ENCODE measurements at places on chromosomes 3 and 15. TPM values are rescaled to one million over a fixed set of nuclear protein-coding genes. Genes with fewer than 3 reads are reported as not detected.
A peak's percentile ranks its signal among the peaks of the same experiment; 100 is the strongest.

DNA sequence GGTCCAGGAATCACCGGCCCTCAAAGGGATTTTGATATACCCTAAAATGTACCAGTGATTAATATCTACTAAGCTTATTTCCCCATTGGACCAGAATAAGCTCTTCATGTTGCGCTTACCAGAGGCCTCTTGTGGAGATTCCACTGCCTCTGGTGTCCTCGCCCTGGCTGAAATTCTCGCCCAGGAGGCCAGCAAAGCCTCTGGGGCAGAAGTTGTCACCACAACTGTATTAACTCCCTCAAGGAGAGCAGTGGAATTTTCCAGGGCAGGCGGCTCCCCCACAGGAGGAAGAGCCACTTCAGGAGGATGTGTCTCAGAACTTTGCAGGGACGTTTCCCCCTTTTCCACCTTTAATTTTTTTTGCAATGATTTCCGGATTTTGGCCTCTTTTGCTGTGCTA, 6.9 kb downstream of the DPPA4 start:
- H3K36me3 ChIP-seq: no peaks in the 10 kb centered on the region
- no peaks in the 10 kb centered on the region for H3K27me3 ChIP-seq
- H3K27ac ChIP-seq: no peak overlapping the region

GRCh38 chr3:120143676-120144075, 49.4 kb upstream of the GSK3B start:
- no peaks in the 10 kb centered on the region for H3K36me3 ChIP-seq
- no peak overlapping the region for H3K4me3 ChIP-seq
- no peak for DNase-seq
- H3K27me3 ChIP-seq: no peaks in the 10 kb centered on the region

DNA sequence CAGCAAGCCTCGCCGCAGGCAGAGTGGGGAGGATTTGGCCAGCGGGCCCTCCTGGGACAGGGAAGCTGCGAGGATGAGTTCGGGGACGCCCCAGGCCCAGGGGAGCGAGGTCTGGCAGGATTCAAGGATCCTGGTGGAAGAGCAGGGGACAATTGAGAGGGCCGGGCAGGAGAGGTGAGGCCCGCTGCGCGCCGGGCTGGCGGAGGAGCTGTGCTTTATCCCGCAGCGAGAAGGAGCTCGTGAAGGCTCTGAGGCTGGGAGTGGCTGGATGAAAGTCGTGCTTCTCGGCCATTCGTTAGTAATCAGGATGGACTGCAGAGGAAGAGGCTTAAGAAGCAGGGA, 3.6 kb downstream of the SLC51A start:
- DNase-seq: no peak
- H3K27me3 ChIP-seq: no peaks in the 10 kb centered on the region
- H3K27ac ChIP-seq: peak overlapping the region; percentile 37
- no peaks in the 10 kb centered on the region for H3K36me3 ChIP-seq
- peaks cover 11% of the 10 kb centered on the region for H3K4me1 ChIP-seq

SAMMSON gene
- not detected for total RNA-seq

TCF12 gene
- total RNA-seq: 173 TPM

DNA sequence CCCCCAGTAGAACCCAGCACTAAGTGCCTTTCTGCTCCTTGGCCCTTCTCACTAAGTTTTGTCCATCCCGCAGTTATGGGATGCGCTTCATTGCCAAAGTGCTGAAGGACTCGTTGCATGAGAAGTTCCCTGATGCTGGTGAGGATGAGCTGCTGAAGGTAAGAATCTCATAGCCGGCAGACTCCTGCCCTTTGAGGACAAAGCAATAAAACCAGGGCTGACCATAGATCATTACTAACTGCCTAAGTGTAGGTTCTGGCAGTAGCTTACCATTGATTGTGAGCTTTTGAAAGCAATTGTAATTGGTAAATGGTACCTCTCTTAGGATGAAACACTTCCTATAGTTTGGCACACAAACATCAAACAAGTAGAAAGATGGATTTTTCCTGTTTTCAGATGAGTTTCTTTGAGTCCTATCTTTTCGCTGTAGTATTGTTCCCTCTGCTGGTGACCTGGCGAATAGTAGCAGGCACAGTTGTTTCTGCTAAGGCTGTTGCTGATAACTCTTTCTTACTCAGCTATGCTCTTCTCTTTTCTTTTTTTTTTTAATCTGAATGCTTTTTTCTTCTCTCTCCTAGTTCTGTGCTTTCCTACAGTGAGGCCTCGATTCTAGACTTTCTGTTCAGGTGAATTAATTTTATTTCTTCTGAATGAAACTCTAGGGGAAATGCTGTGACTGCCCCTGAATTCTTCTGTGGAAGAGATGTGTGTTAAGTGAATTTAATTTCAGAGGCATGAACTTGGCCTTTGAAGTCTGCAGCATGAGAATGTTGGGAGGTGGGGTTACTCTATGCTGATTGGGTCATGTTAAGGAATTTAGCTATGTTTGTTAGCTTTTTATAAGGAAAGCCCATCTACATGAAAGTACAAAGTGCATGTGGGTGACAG, 47.4 kb upstream of the CRTC3 start:
- H3K27me3 ChIP-seq: no peaks in the 10 kb centered on the region
- peak; percentile 69 for DNase-seq
- H3K4me3 ChIP-seq: no peak overlapping the region
- H3K27ac ChIP-seq: no peak overlapping the region
- H3K4me1 ChIP-seq: no peaks in the 10 kb centered on the region

ZPLD1 gene
- 0.15 TPM for total RNA-seq

- peak; percentile 86 for DNase-seq
- peaks cover 11% of the 10 kb centered on the region for H3K36me3 ChIP-seq
- no peaks in the 10 kb centered on the region for H3K27me3 ChIP-seq
- H3K4me1 ChIP-seq: peaks cover 29% of the 10 kb centered on the region
- H3K4me3 ChIP-seq: 0 out of 2 replicates have a peak overlapping the region, but pooled peaks have one; percentile 5
- H3K27ac ChIP-seq: peak overlapping the region; percentile 90
Measured at GRCh38 chr3:57007521-57008460, 52.7 kb upstream of the SPATA12 start.

DNA sequence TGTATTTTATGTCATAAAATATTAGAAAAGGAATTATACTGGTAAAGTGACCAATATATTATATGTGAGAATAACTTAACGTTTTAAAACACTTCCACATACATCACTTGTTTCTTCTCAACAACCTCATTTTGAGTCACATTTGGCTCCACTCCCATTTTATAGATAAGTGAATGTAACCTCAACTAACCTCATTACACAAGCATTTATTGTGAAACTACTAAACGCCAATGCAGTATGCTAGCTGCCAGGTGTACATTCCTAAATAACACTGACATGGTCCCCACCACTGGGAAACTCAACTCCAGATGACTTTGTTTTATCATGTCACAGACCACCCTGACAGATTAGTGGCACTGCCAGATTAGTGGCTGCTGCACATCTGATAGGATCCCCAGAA, 249.7 kb upstream of the CNTN4 start:
- H3K36me3 ChIP-seq: no peaks in the 10 kb centered on the region
- no peak for DNase-seq
- no peaks in the 10 kb centered on the region for H3K27me3 ChIP-seq
- no peak overlapping the region for H3K4me3 ChIP-seq
- H3K27ac ChIP-seq: no peak overlapping the region

DNA sequence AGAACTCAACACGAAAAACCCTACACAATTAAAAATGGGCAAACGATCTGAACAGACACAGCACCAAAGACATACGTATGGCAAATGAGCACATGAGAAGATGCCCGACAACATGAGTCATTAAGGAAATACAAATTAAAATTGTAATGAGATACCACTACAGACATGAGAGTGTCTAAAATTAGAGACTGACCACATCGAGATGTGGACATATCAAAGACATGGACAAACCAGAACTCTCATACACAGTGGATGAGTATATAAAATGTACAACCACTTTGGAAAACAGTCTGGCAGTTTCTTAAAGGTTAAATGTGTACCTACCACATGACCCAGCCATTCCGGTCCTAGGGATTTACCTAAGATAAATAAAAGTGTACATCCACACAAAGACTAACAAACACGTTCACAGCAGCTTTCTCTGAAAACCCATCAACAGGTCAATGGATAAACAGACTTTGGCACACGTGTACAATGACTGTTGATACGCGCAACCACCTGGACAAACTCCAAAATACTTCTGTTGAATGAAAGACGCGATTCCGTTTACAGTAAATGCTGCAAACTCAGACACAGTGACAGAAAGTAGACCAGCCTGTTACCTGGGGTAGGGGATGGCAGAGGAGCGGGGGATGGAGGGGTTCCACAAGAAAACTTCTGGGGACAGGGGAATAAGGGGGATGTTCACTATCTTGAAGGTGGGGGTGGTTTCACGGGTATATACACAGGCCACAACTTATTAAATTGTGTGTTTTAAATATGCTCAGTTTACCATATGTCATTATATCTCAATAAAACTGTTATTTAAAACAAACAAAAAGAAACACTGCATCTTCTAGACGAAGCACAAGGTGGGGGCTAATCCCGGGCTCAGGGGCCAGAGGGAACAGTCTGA, 2.1 kb downstream of the TNK2 start:
- no peaks in the 10 kb centered on the region for H3K27me3 ChIP-seq
- no peak overlapping the region for H3K27ac ChIP-seq

DNA sequence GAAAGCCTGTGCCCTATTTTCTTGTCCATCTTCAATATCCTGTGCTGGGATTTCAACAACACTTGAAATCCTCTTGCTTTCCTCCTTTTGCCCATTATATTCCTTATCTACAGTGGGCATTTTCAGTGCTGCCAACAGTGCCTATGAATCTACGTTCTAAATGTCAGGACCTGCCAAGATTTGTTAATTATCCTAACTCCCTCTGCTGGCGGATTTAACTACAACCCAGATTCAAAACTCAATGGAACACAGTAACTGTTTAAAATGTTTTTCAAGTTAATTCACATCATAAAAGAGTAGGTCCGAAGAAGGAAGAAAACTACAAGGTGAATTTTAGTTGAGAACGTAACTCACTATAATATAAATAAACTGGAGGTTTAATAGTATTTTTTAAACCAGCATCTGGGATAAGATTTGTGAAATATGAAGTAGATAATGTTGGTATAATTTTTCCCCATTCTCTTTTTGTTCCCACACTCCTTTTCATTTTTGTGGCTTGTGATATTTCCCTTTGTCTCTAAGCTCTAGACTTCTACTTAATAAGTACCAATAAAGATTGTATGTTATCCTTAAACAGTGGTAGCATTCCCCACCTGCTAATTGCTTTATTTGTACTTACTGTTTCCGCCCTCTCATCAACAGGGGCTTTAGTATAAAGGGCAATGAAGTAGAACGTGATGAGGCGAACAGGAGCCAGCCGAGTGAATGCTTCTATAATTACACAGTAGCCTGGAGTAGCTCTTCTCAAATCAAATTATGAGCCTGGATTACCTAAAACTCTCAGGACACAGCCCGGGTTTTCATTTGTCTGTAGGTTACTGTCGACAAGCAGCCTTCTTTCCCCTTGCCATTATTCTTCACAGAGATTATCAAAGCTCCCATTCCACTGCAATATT, 302.5 kb upstream of the ATP11B start:
- H3K27ac ChIP-seq: no peak overlapping the region
- H3K36me3 ChIP-seq: no peaks in the 10 kb centered on the region
- no peaks in the 10 kb centered on the region for H3K27me3 ChIP-seq
- H3K4me3 ChIP-seq: no peak overlapping the region
- no peak for DNase-seq
- peaks cover 12% of the 10 kb centered on the region for H3K4me1 ChIP-seq

DNA sequence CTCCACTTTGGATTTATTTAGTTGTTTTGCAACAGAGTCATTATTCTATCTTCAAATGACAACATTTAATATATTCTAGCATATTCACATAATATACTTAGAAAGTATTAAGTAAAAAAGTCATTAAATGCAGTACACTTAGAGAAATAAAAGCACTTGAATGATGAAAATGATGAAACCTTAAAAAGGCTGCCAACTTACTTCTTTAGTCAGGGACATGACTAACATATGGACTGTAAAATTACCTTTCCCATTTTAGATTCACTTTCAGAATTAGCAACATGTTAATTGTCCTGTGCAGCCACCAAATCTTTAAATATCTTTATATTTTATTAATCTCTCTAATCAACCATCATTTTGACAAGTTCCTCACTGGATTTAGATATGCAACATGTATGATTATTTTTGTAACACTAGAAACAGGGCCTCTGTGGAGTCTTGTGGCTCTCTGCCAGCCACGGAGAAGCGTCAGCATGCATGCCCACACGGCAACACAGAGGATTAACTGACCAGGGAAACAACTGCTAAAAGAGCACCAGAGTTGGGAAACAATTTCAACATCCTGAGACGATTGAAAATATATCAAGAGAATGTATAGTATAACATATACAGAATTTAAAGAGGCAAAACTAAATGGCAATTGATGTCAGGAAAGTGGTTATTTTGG, 95.7 kb downstream of the ANO10 start:
- no peak overlapping the region for H3K27ac ChIP-seq
- no peaks in the 10 kb centered on the region for H3K36me3 ChIP-seq
- H3K4me3 ChIP-seq: no peak overlapping the region
- no peaks in the 10 kb centered on the region for H3K27me3 ChIP-seq
- no peaks in the 10 kb centered on the region for H3K4me1 ChIP-seq

DNA sequence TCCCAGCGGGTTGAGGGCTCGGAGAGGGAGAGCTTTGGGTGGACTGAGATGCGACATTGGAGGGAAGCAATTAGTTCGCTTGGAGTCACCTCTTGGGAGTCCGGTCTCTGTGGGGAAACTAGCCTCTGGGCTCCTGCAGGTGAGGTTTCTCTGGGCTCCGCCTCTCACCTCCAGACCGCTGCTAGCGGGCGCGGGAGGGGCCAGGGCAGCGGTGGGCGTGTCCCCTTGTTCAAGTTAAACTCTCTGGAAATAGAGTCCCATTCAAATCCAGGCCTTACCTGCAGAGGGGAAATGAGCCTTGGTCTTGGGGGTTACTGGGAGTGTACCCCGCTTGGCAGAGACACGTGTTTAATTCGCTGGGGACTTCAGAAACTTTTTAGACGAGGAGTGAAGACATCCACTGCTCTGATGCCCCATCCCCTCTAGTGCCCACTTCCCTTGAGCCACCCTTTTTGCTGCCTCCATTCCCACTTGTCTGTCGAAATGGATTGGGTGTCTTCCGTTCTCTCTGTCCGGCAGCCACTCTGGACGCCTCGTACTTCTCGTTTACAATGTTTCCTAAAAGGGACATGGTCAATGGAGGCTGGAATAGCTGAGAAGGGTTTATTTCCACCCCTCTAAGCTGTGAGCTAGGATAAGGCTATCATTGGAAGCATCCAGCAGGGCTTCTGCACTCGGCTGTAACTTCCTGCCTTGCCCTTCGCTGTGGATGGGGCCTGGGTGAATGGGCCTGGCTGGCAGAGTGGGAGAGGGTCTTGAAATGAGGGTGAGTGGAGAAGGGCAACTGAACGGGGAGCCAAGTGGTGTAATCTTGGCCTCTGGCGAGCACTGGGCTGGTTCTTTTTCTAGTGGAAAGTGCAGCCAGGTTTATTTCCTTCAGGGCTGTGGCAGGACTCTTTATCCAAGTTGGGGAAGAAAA, 1.1 kb downstream of the MITF start:
- H3K27ac ChIP-seq: no peak overlapping the region
- no peak for DNase-seq
- no peaks in the 10 kb centered on the region for H3K36me3 ChIP-seq
- no peaks in the 10 kb centered on the region for H3K27me3 ChIP-seq
- no peaks in the 10 kb centered on the region for H3K4me1 ChIP-seq

CPN2 gene
- total RNA-seq: not detected

- no peak overlapping the region for H3K4me3 ChIP-seq
- H3K36me3 ChIP-seq: no peaks in the 10 kb centered on the region
- no peak for DNase-seq
- H3K4me1 ChIP-seq: no peaks in the 10 kb centered on the region
- no peak overlapping the region for H3K27ac ChIP-seq
Measured at GRCh38 chr3:188472336-188472735, 318.4 kb downstream of the LPP start.

EBLN2 gene
- total RNA-seq: 4.4 TPM

GRCh38 chr3:141881702-141882101, 5.3 kb downstream of the ATP1B3 start:
- no peak overlapping the region for H3K4me3 ChIP-seq
- peaks cover 24% of the 10 kb centered on the region for H3K36me3 ChIP-seq
- H3K27ac ChIP-seq: no peak overlapping the region
- no peaks in the 10 kb centered on the region for H3K27me3 ChIP-seq
- peaks cover 8% of the 10 kb centered on the region for H3K4me1 ChIP-seq
